ENCODE measurements at places on chromosomes 12 and 14.

DNA sequence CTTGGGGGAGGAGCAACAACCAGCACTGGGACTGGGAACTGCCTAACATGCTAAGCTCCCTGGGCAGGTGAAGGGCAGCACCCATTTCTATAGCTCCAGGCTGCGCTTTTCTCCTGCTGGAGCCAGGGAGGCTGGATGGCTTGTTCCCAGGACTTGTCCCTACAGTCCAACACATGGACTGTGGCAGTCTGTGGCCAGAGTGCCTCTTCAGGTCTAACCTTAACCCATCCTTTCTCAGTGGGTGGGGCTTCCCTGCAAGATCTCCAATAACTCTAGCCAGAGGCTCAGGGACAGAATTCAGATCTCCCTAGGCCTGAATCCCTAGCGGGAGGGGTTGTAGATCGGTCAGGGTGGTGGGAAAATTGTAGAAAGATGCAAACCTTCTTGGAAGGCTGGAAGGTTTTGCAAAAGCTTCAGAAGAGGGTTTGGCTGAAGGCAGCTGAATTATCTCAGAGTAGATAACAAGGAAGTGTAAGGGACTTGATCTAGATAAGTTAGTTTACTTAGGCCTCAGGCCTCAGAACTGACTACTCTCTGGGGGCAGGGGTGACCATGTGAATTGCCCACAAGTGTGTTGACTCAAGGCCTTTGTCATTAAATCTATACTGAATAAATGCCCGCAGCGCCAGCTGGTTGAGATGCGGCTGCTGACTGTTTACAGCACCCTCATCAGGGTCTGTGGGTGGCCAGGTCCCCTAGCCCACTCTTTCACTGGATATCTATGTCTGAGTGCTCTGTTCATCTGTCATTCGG lies 60.7 kb downstream of the SSPN start:
- no peak for DNase-seq

DNA sequence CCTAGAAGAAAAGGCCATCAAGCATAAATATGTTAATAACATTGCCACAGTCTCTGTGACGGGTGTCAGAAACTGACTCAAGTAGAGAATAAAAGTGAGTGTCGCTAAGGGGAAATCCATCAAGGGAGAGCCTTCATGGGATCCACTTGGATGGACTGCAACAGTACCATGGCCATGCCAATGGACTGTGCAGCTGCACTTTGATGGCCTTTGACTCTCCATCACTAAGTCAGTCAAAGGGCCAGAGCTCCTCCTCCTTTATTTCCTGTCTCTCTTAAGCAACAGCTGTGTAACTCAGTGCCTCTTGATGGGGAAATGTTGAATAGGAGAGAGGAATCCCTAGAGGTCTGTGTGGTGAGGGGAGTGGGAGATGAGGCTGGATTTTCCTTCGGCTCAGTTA lies 335.2 kb downstream of the BMP4 start:
- no peak for DNase-seq

GRCh38 chr12:49489720-49490119 lies 49.1 kb upstream of the KCNH3 start:
- DNase-seq, result no peak

DNA sequence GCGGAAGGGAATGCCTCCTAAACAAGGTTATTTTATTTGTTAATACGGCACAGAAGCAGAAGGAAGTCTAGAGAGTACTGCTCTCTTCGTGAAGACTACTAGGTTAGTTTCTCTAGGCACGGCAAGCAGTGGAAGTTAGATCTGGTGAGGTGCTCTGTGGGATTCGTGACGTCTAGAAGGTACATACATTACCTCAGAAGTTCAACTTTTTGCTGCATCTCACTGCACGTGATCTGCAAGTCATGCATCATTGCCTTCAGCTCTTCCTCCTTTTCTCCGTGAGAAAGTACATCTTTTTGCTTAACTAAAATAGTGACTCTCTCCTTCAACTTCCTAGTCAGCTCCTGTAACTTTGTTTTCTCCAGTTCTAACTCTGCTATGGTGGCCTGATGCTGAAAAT lies 74.7 kb downstream of the NIN start:
- DNase-seq, result no peak

GRCh38 chr12:94615260-94616181 lies 34.8 kb downstream of the TMCC3 start:
- DNase-seq, result no peak

- DNase-seq, result no peak
Observed at GRCh38 chr12:56425193-56425592, 24.0 kb downstream of the TIMELESS start.

- no peak for DNase-seq
Observed at GRCh38 chr12:95291501-95291900, 73.9 kb downstream of the VEZT start.

- no peak for DNase-seq
Observed at GRCh38 chr14:28987516-28987915, 220.9 kb downstream of the FOXG1 start.

DNA sequence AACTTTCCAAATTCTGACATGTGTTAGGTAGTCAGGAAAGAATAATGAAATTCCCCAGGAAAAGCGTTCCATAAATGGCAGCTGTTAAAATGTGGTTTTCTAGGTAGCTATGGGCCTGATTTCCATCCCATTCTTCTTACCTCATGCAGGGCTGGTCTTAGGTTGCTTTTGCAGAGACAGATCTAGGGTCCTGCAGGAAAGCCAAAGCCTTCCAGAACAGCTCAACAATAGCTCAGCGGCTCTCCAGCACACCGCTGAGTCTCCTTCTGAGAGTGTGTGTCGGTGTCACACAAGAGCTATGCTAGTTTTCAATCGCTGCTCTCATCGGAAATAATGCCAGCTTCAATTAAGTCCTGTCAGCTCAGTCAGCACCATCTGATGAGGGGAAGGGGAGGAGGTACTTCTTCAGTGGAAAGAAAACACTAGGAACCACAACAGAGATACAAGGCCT lies 106.7 kb downstream of the TMEM30B start:
- DNase-seq, result no peak

GRCh38 chr14:105356927-105357326 lies 41.4 kb upstream of the TEX22 start:
- DNase-seq, result no peak

DNA sequence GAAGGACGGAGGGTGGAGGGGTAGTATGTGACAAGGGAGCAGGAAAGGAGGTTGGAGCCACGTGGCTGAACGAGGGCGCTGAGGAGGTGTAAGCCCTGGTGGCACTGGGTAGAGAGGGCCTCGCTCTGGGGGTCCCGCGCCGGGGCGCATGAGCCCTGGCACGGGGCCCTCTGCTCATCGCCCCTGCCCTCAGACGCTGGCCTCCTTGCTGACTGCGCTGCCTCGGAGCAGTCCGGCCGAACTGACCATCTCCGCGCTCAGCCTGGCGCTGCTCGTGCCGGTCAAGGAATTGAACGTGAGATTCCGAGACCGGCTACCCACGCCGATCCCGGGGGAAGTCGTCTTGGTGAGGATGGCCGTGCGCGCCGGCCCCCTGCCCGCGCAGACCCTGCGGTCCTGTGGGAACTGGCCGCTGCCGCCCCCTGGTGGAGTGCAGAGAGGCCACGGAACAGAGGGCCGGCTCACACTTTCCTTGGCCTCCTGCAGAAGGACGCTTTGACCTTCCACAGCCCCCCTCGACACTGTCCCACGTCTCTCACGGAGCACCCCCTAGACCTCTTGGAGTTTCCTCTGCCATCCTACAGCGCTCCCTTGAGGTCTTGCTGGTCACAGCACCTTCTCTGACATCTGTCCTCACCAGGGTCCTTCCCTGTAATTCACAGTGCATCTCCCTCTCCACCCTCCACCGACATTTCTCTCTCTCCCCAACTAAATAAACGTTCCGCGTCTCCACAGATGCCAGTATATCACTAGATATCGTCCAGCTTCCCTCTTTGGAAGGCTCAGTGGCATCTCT lies 10.5 kb downstream of the ARHGEF25 start:
- DNase-seq, result peak; percentile 61

- DNase-seq, result no peak
Observed at GRCh38 chr12:113874999-113875561, 91.0 kb downstream of the RBM19 start.

DNA sequence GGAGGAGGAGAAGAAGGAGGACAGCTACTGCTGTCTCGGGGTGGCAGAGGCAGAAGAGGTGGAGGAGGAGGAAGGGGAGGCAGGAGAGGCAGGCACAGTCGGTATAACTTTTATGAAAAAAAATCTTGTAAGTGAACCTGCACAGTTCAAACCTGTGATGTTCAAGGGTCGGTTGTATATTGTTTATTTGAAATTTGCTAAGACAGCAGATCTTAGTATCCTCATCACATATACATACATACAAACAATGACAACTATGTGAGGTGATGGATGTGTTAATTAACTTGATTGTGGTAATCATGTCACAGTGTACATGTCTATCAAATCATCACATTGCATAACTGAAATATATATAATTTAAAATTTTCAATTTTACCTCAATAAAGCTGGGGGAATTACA lies 19.0 kb downstream of the ACTN1 start:
- no peak for DNase-seq

GRCh38 chr12:33825986-33826602 lies 196.2 kb upstream of the ALG10 start:
- no peak for DNase-seq

- DNase-seq, result no peak
Observed at GRCh38 chr12:106025129-106025528, 113.6 kb downstream of the NUAK1 start.

- DNase-seq, result no peak
Observed at GRCh38 chr12:72041811-72042210, 103.2 kb downstream of the TPH2 start.

DNA sequence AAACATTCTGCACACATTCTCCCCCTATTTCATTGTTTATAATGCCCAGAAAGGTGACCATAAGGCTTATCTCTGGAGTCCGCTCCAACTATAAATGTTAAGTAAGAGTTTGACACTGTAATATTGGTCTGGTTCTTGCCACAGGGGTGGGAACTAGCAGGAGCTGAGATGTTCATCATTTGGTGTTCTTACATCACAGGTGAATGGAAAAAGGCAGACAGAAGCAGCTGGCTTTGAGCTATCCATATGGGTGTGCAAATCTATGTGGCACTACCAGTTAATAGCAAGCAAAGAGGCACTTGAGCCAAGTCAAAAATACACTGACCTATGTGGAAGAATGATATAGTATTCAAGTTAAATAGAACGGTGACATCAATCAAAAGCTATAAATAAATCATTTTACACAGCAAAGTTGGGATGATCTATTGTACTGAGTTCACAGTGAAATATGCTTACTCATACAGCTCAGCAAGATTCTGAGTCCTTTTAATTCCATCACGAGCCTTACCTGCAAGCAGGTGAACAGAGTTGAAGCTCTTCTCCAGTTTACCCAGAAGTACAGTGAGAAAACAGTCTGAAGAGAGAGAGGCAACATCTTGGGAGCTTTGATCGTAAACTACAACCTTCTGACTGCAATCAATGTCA lies 43.2 kb downstream of the DUSP16 start:
- no peak for DNase-seq
